ENCODE measurements at places on chromosomes 4 and X.

DNA sequence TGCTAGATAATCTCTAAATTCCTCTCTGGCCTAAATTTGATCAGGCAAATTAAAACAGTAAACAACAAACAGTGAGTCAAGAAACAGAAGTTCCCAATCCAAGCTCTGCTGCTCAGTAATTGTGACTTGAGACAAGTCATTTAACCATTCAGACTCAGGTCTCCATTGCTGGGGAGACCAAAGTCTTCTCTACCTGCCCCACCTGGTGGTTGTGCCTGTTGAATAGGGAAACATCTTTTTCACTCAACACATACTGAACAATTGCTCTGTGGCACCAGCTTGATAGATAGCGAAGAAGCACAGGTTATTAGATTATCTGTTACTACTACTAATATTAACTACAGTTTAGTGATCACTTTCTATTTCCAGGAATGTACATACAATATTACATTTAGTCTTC lies 112.1 kb upstream of the EOLA2 start:
- DNase-seq: no peak

DNA sequence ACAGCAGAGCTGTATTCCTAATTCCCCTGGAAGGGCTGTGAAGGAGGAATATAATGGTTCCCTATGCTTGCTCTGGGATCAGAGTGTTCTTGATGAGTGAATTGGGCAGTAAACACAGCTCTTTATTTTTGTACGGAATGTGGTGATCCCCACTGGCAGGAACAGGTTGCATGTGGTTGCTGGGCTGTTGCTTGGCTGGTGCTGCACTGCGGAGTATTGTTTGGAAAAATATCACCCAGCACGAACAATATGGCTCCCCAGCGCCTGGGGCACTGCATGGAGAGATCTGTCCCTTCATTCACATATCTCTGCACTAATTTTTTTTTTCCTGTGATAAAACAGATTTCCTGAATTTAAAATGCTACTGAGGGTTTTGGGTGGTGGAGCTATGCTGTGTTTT lies 119.7 kb downstream of the MGST2 start:
- DNase-seq: no peak

DNA sequence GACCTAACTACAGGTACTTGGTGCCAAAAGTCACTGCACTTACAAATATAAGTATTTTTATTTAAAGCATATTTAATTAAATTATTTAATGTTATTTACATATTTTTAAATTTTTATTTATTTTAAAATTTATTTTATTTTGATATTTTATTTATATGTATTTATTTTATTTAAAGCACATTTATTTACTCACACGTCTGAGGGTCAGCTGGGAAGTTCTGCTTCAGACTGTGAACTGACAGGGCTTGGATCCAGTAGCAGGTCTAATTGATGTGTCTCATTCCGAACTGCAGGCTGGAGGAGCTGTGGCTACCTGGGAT lies 392.5 kb downstream of the GBA3 start:
- DNase-seq: no peak

GRCh38 chr4:121242188-121242750 lies 78.1 kb upstream of the TNIP3 start:
- DNase-seq: no peak

- DNase-seq: no peak
Observed at GRCh38 chr4:169993531-169993930, 32.7 kb downstream of the MFAP3L start.

- DNase-seq: no peak
Observed at GRCh38 chr4:66926687-66927086, 618.6 kb downstream of the CENPC start.

- no peak for DNase-seq
Observed at GRCh38 chr4:52110171-52110570, 59.1 kb downstream of the SPATA18 start.

DNA sequence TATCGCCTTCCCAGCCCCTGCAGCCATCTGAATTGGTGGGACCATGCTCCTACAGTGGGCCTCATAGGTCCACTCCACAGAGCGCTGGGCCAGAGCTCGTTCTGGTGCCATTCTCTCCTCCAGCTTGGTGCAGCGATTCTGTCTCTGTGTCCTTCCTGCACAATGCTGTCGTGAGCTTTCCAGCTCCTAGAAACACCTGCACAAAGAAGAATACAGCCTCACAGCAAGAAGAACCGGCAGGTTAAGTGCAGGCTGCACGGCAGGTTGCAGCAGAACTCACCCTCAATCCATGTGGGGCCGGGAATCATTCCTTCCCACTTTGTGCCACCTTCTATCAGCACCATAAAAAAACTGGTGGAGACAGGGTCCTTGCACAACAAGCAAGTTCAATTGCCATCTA lies 101.2 kb upstream of the ENPP6 start:
- DNase-seq: no peak

- no peak for DNase-seq
Observed at GRCh38 chr4:80711956-80712355, 318.6 kb upstream of the BMP3 start.

DNA sequence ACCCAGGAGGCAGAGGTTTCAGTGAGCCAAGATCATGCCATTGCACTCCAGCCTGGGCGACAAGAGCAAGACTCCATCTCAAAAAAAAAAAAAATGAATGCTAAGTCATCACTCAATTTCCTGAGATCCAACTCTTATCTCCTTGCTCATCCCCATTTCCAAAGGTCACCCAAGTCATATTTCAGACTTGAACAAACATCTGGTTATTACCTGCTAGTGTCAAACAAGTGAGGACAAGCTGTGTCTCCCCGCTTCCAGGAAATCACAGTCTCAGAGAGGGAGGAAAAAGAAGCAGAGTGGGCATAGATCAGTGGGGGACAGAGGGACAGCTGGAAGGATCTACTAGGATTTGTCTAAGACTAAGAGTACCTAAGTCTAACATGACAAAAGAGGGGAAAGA lies 147.5 kb upstream of the FUNDC1 start:
- no peak for DNase-seq

DNA sequence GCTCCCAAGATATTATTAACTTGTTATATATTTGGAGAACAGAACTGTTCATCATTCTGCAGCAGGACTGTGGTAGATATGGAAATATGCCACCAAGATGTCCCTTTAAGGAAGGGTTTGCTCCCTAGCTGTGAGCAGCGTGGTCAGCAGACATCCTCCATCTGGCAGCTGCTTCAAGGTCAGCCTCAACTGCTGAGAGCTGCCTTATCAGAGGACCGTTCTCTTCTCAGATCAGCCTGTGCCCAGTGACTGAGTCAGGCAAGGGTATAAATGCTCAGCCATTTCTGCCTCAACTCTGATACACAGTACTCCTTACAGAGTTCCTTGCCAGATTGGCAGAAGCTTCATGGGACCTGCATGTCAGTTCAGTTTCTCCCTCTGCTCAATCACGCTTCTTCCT lies 63.4 kb upstream of the MAGEB2 start:
- DNase-seq: no peak

DNA sequence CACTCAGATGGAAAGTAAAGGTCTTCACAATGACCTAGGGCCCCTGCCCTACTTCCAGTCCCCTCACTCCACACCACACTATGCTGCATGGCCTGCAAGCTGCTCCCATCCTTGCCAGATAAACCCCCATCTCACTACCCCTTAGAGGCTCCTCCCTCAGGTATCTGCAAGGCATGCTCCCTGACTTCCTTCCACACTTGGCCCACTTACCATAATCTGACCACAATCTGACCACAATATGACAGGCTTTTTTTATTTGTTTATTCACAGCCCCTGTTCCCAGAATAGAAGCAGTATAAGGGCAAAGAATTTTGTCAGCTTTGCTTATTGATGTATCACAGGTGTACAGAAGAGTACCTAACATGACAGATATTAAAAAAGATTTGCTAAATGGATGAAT lies 124.7 kb downstream of the CAMK2D start:
- no peak for DNase-seq

GRCh38 chr4:20026456-20026855 lies 225.2 kb upstream of the SLIT2 start:
- DNase-seq: no peak

GRCh38 chrX:30971774-30972603 lies 82.9 kb upstream of the TAB3 start:
- peak; percentile 53 for DNase-seq

- no peak for DNase-seq
Observed at GRCh38 chrX:101785142-101785541, 125.5 kb upstream of the ARMCX2 start.

- no peak for DNase-seq
Observed at GRCh38 chr4:3352941-3353594, 60.2 kb downstream of the RGS12 start.

DNA sequence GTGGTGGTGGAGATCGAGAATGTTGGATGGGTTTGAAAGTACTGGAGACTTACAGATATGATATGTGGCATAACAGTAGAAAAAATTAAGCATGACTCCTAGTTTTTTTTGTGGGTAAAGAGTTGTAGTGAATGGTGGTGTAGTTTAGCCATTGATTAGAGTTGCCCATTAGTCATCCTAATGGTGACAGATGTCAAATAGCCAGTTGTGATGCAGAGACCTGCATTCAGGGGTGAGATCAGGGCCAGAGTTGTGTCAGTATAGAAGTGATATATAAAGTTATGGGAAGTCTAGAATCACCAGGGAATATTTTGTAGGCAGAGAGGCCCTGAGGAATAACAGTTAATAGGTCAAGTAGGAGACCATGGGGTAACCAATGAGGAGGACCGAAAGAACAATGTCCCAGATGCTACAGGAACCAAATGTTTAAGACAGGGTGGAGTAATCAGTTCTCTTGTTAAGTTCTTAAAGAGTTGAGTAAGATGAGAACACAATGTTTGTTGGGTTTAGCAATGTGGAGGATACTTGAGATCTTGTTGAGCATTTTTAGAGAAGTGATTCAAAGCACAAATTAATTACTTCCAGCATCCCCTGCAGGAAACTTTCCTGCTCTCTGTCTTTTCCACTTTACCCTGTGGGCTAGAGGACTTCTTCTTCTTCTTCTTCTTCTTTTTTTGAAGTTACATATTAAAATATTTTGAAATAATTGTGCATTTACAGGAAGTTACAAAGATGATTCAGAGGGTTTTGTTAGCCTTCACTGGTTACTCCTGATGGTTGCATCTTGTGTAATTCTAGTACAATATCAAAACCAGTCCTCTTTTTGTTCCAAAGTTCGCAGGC lies 13.3 kb downstream of the SGMS2 start:
- no peak for DNase-seq

- peak; percentile 83 for DNase-seq
Observed at GRCh38 chr4:141636771-141637460, 533 bp downstream of the IL15 start.

DNA sequence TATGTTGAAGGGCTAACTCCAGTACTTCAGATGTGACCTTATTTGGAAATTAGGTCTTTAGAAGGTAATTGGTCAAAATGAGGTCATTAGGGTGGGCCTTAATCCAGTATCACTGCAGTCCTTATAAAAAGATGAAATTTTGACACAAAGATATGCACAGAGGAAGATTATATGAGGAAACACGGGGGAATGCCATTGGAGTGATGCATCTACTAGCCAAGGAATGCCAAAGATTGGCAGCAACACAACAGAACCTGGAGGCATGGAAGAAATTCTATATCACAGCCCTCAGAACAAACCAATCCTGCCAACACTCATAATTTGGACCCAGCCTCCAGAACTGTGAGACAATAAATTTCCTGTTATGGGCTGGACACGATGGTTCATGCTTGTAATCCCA lies 17.6 kb downstream of the TRIM61 start:
- DNase-seq: no peak

- DNase-seq: peak; percentile 91
Observed at GRCh38 chr4:2261110-2261852, 628 bp downstream of the MXD4 start.

GRCh38 chrX:39267176-39267575 lies 465.9 kb downstream of the MID1IP1 start:
- no peak for DNase-seq

DNA sequence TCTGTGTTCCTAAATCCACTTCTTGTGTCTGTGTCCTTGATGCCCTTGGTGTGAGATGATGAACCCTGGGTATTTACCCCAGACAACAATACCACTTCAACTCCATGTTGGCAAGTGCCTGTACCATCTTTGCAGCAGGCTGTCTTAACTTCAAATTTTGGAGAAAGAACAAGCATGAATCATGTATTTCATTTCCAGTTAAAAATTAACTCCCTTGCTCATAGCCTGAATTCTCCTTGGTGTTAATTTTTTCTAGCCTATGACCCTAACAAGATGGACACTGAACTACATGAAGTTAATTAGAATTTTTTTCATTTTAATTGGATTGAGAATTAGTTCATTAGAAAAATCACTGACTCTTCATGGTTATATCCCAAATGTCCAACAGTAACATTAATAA lies 267.8 kb upstream of the INTU start:
- DNase-seq: no peak

GRCh38 chr4:98506462-98507132 lies 151.8 kb downstream of the TSPAN5 start:
- peak; percentile 61 for DNase-seq

All from D341Med (cell line).